ENCODE measurements at places on chromosomes 1 and 21.

DNA sequence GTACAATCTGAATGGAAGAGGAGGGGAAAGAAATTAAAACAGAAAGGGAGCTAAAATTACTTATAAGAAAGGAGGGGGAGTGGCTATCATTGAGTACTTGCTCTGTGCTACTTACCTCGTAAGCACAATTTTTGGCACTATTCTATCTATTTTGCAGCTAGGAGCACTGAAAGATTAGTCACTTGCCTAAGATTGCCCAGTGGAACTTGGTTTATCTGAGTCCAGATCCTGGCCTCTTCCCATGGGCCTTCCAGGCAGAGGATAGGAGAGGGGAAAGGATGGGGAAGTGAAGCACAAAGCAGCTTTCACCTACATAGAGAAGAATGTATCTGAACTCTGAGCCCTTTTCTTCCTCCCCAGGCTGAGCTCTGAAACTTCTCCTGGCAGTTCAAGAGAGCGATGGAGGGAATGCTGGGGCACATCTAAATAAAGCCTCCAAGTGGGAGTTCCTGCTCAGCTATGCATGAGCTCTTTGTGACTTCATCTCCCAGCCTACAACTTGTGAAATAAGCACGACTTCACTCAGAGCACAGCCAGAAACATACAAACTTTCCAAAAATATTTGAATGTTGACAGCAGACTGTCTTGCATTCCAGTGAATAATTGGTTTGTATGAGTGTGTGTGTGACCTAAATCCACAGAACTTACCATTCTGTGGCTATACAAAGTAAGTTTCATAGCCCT lies 29.4 kb downstream of the HMGB4 start:
- no peak for DNase-seq

DNA sequence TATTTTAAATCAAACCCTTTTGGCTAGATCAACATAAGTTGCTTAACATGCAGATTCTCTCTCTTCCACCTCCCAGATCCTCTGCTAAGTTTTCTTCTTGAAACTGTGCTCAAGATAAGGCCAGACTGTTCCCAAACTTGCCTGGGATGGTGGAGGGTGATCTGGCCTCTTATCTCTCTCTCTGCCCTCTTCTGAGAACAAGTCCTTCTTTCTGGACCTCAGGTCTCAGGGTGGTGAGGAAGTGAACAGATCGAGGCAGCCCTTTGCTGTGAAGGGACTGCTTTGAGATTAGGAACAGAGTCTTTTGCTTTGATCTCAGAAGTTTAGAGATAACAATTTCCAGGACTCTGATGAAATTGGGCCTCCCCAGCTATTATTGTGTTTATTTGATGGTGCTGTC lies 70.7 kb downstream of the HUNK start:
- no peak for DNase-seq

GRCh38 chr1:5492846-5493245 lies 499.4 kb downstream of the NPHP4 start:
- DNase-seq, result no peak

GRCh38 chr1:34324879-34325440 lies 148.3 kb downstream of the C1orf94 start:
- no peak for DNase-seq

DNA sequence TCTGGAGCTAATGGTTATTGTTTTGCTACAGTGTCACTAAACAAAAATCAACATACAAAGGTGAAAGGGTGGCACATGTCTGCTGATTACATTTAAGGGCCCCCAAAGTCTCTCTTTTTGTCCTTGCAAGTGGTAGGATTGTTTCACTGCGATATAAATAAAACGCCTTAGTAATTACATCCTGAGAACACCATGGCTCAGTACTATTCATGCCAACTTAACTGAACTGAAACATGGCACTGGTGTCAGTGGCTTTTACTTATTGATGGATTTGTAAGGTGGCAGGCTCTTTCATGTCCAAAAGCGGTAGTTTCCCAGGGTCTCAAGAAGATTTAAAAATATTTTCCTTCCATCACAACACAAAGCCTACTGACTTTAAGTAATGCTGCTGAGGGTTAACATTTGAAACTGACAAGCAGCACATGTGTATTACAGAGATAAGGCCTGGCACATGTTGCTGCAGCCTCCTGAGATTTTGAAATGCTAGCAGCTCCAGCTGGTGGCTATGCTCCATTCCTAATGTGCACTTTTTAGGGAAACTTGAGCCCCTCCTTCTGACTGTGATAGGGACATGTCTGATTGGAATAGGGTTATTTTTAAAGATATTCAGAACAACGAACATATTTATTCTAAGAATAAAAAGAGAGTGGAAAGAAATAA lies 86.8 kb downstream of the ATP1B1 start:
- no peak for DNase-seq

DNA sequence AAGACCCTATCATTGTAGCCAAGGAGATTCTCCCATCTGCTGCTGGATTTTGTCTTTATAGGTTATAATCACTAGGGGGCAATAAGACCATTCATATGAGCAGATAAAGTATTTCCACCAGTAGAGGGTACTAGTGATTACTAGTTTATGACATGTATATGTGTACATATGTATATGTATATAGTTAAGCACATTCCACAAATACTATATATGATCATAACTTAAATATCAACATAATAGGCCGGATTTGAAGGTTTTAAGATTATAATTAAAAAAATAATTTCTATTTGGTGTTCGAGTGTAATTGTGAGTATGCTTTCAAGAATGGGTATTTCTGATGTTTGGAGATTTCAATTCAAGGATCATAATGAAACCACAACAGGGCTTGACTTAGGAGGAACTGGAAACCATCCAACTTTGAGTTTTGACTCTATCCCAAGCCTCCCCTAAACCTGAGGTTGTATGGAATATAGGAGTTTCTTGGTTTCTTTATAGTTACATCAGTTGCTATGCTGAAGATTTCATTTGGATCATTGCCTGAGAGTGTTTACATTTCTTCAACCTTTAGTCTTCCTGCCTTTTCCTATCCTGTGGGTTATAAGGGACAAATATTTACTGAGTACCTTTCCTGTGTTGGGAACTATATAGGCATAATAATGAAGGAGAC lies 16.9 kb downstream of the TCEANC2 start:
- peak; percentile 57 for DNase-seq

DNA sequence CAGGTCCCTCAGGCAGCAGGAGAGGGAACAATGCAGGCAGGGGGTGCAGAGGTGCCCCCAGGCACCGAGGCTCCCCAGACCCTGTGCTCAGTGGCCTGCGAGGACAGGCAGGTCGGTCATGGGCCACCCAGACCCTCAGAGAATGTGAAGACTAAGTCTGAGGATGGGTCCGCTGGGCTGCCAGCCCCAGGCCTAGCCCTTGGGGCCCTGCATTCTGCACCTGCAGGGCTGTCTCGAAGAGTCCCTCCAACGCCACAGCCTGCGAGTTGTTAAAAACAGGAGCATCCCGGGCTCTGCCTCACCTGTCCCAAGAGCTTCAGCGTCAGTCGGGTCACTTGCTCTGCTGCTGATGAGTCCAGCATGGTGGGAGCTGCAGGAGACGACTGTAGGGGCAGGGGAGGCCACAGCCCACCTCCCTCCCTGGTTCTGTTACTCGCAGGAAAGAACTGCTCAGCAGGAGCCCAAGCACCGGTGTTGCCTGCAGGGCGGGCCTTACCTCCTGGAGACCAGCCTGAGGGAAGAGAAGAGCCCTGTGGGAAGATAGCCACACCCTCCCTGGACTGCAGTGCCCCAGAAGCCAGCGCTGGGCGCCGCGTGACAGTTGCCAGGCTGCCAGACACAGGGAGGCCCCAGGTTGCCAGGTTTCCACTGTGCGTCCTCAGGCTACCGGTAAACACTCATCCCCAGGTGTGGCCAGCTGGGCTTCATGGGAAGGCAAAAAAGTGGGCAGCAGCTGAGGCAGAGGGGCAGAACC lies 5.8 kb downstream of the C21orf58 start:
- no peak for DNase-seq

DNA sequence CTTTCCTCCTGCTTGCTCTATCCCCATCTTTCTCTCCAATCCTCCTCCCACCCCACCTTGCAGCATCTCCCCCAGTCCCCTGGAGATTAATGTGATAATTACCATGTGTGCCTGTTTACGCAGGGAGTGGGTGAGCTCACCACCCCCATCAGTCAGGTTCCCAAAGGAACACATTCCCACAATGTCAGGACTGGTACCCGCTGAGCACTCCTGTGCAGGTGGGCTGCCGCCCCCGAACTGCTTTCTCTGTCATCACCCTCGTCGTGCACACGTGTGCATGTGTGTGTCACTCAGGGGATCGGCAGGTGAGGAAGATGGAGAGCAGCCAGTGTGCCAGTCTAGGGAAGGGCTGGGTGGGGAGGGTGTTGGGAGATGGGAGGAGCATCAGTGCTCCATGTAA lies 163.4 kb downstream of the CACNA1E start:
- DNase-seq, result no peak

GRCh38 chr1:207079706-207080241 lies 8.9 kb upstream of the C4BPB start:
- DNase-seq, result no peak

DNA sequence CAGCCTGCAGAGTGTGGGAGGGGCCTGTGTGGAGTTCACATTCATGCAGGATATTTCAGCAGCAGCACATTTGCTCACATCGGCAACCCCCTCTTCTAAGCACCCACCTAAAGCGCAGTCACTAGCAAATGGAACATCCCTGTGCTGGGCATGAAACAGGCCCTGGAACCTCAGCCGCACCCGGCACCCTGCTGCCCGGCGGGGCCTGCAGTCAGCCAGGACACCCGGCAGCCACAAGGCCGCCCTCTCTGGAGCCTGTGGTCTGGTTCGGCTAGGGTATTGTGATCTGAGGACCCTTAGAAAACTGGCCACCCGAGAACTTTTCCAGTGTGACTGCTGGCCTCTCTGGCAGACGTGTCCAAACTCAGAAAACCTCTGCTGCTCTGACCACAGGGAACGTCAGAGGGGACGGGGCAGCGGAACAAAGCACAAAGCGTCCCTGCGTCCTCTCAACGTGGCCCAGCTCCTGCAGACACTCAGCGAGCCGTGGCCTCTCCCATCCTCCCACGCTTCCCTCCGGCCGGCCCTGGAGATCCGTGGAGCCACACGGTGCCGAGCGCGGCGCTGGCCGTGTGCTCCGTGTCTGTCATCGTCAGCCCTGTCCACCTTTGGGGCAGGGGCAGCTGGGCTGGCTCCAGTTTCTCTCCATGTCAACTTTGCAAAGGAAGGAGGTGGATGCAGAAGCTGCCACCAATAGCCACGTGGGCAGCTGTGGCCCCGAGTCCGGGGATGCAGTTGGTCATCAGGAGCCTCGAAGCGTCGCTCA lies 175.9 kb upstream of the ARHGEF16 start:
- no peak for DNase-seq

- DNase-seq, result no peak
These were observed 215.4 kb downstream of the OLFM3 start for GRCh38 chr1:101781201-101781831.

GRCh38 chr21:37751268-37751975 lies 164.8 kb downstream of the KCNJ6 start:
- DNase-seq, result no peak

GRCh38 chr1:205257735-205258134 lies 30.0 kb downstream of the TMCC2 start:
- DNase-seq, result no peak

- no peak for DNase-seq
These were observed 17.5 kb downstream of the EYA3 start for GRCh38 chr1:28070725-28071593.

- DNase-seq, result no peak
These were observed 258.9 kb downstream of the HHAT start for GRCh38 chr1:210587566-210587965.

Data from CD4-positive, alpha-beta T cell treated with Interleukin-15 for 4 hours (primary cell).